ENCODE measurements at places on chromosomes 16 and 17. TPM values are rescaled to one million over a fixed set of nuclear protein-coding genes. Genes with fewer than 3 reads are reported as not detected.

The CASKIN1 gene
- 1.0 TPM for total RNA-seq

The ZNF469 gene
- 0.67 TPM for total RNA-seq

The CFAP52 gene
- not detected for total RNA-seq

The TLCD3A gene
- 41.0 TPM for total RNA-seq

The OR1A1 gene
- total RNA-seq = not detected

The GPR139 gene
- total RNA-seq = not detected

The VAMP2 gene
- 44.6 TPM for total RNA-seq

The ELMO3 gene
- 7.1 TPM for total RNA-seq

The CA5A gene
- total RNA-seq = not detected

The DLX3 gene
- total RNA-seq = not detected

The NLGN2 gene
- 4.2 TPM for total RNA-seq

The TBX2 gene
- total RNA-seq = 0.14 TPM

The KIF19 gene
- 0.14 TPM for total RNA-seq

The CCDC78 gene
- total RNA-seq = 8.3 TPM

The SCIMP gene
- not detected for total RNA-seq

The TEDC2 gene
- 34.6 TPM for total RNA-seq
